ENCODE measurements at places on chromosomes 1 and 21.

DNA sequence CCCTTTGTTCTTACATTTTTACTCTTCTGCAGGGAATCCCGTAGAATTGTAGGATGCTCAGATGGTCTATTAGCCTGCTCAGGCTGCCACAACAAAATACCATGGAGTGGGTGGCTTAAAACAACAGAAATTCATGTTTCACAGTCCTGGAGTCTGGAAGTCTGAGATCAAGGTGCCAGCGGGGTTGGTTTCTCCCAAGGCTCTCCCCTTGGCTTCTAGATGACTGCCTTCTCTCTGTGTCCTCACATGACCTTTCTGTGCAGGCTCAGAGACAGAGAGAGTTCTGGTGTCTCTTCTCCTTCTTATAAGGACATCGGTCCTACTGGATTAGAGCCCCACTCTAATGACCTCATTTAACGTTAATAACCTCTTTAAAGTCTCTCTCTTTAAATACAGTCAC lies 41.7 kb downstream of the HUNK start:
- no peak for DNase-seq

GRCh38 chr1:228315945-228316588 lies 90.6 kb downstream of the TRIM11 start:
- DNase-seq = no peak

- DNase-seq = no peak
Observed at GRCh38 chr21:45112371-45112770, 38.0 kb downstream of the ADARB1 start.

GRCh38 chr1:199907361-199907760 lies 120.1 kb upstream of the NR5A2 start:
- DNase-seq = no peak

GRCh38 chr1:65174585-65174984 lies 26.6 kb downstream of the AK4 start:
- no peak for DNase-seq

DNA sequence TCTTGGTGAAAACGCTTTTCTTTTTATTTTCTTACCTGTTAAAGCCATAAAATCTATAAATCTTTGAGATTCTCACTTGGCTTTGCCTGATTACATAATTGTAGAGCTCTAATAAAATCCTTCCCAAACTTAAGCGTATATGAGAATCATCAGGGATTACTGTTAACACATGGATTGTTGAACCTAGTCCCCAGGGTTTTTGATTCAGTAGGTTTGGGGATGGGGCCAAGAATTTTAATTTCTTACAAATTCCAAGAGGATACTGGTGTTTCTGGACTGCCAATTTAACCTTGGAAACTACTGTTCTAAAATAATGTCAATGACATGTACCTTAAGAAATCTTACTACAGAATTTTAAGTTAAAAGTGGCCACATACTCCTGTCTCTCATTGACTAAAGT lies 694.2 kb downstream of the BRINP3 start:
- DNase-seq = no peak

- DNase-seq = no peak
Observed at GRCh38 chr1:118113261-118113660, 71.8 kb downstream of the SPAG17 start.

GRCh38 chr1:156281693-156282478 lies 739 bp downstream of the SMG5 start:
- peak; percentile 32 for DNase-seq

- no peak for DNase-seq
Observed at GRCh38 chr1:11789126-11790067, 16.4 kb downstream of the MTHFR start.

DNA sequence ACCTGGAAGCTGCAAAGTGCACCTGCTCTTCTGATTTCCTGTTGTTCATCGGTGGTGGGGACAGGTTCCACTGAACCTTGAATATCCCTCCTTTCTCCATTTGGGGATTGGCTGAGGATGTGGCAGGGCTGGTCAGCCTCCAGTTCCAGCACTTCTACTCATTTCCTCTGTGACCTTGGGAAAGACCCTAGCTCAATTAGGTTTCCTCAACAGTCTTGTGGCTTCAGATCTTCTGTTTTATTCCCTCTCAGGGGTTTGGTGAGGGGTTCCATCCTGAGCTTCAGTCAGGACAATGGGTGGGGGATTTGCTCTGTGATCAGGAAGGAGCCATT lies 317.1 kb upstream of the PROX1 start:
- DNase-seq = no peak

DNA sequence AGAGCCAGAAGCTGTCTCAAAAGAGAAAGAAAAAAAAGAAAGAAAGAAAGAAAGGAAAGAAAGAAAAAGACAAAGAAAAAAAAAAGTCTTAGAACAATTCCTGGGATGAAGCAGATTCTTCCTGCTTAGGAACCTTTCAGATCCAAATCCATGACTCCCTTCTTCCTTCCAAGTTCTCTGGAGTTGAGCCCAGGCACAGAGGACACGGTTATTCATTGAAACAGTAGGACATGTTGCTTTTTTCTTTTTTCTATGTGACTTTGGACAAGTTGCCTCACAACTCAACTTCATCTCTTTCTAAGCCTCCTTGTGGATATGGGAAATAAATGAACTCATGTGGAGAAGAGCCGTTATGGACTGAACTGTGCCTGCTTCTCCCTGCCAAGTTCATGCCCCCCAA lies 14.7 kb upstream of the TNFRSF8 start:
- no peak for DNase-seq

GRCh38 chr1:166083887-166084286 lies 82.9 kb downstream of the FAM78B start:
- no peak for DNase-seq

DNA sequence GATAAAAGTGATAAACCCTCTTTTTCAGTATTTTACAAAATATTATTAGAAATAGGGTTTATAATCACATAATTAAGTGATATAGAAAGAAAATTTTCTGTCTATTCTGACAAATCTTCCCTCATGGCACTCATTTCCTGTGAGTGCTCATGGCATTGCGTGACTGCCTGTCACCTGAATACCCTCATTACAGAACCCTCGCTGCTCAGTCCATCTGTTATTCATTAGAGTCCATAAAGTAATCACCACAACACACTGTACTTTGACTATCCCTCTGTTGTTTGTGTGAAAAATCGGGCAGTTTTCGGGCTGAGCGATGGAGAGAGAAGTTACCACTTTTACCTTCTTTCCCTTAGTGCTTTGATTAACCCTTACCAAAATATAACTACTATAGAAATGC lies 100.4 kb upstream of the BRINP3 start:
- no peak for DNase-seq

- no peak for DNase-seq
Observed at GRCh38 chr21:45952974-45953373, 28.6 kb upstream of the COL6A1 start.

DNA sequence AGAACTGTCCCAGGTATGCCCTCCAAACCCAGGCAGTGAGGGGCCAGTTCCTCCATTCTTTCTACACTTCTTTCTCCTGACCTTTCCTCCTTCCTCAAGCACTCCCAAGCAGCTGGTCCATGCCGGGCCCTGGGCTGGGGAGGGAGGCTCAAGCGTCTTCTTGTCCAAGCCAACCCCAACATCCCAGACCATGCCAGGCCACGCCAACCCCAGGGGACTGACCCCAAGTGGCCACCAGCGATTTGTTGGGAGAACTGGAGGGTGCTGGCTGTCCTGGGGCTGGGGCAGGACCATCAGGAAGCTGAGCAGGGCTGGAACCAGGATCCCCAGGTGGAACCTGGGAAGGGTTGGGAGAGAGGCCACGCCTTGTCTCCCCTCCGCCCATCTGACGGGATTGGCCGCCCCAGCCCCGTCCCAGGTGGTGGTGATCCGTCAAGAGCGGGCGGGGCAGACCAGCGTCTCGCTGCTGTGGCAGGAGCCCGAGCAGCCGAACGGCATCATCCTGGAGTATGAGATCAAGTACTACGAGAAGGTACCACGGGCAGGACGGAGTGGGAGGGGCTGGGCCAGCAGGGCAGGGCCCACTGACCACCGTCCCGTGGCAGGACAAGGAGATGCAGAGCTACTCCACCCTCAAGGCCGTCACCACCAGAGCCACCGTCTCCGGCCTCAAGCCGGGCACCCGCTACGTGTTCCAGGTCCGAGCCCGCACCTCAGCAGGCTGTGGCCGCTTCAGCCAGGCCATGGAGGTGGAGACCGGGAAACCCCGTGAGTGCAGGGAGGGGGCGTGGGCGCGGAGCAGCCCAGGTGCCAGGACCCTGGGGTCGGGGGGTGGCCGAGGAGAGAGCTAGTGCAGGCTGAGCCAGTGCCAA lies 29.9 kb downstream of the EPHA8 start:
- no peak for DNase-seq

GRCh38 chr1:45952072-45952471 lies 148.7 kb downstream of the MAST2 start:
- no peak for DNase-seq

DNA sequence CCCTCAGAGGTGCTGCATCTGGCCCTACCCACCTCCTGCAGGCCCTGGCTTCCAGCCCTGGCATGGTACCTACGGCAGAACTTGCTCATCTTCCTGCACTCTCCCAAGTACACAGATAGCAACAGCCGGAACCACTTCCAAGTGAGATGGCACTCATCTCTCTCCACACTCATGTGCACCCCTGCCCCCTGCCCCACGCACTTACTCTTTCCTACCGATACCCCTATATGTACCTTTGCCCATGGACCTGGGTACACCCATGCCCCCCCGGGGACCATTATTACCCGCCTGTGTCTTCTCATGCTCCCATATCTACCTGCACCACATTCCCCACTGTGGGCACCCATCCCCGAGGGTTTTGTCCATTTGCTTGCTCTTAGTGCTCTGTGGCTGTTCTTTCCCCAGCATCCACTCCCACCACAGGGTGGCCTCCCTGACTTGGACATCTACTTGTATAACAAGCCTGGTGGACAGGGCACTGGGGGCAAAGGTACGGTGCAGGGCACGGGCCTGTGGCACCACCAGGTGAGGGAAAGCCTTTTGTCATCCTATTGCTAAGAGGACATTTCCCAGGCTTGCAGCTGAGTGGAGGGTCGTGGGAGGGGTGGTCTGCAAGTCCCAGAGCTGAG lies 14.7 kb downstream of the HYI start:
- DNase-seq = no peak

GRCh38 chr1:14788080-14788479 lies 189.6 kb downstream of the KAZN start:
- no peak for DNase-seq

GRCh38 chr1:202264300-202264699 lies 70.7 kb downstream of the LGR6 start:
- no peak for DNase-seq

- DNase-seq = no peak
Observed at GRCh38 chr1:53134042-53134485, 8.4 kb downstream of the SLC1A7 start.

DNA sequence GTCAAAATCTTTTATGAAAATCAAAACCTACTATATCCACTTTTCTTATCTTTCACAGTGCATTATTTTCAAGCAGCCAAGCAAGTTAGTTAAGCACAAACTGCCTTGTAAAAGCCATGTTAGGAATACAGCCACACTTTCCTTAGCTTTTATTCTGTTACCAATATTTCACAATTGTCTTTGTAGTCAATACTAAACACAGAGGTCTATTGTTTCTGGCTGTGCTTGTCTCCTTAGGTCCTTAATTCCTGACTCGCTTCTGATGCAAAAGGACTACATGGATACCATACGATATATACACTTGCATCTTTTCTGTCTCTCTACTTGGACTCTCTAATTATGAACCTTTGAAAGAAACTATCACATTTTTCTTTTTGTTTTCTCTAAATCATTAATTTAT lies 331.8 kb downstream of the NEGR1 start:
- DNase-seq = no peak

GRCh38 chr1:86567878-86568277 lies 21.0 kb downstream of the CLCA4 start:
- no peak for DNase-seq

DNA sequence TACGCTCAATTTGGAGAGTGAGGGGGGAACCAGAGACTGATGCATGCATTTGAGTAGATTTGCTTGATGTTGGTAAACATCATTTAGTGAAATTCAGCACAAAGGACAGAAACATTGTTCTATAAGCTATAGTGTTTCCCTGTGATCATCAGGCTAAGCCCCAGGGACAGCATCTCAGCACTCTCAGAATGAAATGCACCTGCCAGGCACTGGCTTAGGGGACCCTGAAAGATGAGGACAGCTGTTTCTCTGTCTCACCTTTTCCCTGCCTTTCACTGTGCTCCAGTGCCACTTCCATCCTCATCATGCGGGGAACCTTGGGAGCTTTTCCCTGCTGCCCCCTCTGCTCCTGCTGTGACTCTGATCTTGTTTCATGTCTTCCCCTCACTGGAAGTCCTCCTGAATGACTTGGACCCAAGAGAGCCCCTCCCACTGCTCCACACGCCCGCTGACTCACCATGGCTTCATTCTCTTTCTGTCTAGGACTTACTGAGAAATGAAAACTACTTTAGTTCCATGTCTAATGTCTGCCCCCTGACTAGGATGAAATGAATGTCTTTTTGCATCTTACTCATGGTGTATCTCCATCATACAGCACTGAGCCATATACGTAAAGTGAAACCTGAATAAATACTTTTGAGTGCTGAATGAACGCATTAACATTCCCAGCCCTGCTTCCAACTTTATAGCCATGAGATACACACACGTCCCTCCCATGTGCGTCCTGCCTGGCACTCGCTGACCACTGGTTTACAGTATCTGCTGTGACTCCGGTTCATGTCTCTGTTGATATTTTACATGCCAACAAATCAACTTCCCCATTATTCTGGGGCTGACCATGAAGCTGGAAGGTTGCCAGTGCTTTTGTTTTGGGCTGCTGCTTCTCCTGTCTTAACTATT lies 182.0 kb downstream of the PCP4 start:
- no peak for DNase-seq

DNA sequence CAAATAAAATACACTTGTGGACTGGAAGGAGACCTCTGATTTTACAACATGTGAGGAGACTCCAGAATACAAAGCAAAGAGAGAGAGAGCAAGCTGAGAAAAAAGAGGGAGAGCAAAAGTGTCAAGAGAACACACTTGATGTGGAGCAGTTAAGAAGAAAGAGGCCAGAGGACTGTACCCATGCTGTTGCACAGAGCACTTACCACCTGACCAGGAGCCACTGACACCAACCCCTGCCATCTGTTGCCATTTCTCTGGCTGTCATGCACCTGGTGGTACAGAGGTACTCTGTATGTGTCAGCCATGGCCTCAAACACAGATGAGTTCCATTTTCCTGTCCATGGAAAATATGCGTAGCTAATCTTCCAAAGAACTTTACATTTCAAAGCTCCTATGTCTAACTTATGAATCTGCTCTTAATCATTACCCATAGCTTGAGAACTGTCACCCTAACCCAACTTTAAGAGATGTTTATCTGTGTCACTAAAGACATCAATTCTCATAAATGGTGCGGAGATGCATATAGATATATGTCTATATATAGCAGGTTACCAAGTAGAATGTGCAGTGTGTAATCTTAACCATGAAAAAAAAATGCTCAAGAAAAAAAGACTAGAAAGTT lies 32.8 kb upstream of the ABCD3 start:
- no peak for DNase-seq

DNA sequence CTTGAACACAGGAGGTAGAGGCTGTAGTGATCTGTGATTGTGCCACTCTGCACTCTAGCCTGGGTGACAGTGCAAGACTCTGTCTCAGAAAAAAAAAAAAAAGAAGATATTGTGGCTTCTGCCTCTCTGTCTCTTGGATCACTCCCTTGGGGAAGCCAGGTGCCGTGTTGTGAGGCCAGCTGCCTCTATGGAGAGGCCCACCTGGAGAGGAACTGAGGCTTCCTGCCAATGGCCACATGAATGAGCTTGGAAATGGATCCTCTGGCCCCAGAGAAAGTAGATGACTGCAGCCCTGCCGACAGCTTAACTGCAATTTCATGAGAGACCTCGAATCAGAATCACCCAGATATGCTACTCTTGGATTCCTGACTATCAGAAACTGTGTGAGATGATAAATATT lies 19.7 kb upstream of the AK2 start:
- DNase-seq = no peak
